ENCODE measurements at places on chromosomes 6 and 20. TPM values are rescaled to one million over a fixed set of nuclear protein-coding genes. Genes with fewer than 3 reads are reported as not detected.
A peak's percentile ranks its signal among the peaks of the same experiment; 100 is the strongest.

GRCh38 chr20:24503352-24503931 is 34.0 kb downstream of the SYNDIG1 start:
- DNase-seq = no peak

DNA sequence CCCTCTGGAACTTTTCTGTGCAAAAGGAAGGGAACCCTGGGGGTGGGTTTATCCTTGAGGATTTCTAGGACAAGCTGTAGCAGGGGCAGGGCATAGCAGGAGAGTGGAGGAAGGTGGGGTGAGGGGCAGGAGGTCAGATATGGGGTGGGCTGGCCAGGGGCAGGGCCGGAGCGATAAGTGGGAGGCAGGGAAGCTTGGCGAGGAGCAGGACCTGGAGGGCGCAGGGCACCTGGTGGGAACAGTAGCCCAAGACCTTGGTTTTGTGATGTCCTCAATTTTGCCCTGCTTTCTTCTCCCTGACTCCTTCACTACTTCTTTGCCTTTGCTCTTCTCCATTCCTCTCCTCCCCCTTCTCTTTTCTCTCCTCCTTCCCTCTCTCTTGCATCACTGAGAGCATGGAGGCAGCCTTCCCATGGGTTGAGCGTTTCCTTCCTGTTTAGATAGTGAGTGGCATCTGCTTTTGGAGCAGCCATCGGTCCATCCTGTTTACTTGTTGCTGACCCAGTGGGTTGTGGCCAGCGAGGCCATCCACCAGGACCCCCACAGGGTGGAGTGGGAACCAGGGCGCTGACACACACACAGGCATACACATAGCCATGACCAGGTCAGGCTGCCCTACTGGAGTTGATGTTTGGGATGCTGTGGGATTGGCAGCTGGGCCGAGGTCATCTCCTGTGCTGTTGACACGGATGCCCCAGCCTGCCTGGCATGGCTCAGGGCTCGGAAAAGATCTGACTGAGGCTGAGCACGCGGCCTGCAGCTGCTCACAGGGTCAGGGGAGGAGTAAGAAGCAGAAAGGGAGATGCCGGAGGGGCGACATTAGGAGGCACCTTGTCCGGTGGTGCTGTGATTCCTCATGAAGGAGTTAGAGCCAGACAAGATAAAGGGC is 121.0 kb upstream of the RNF24 start:
- DNase-seq = no peak

DNA sequence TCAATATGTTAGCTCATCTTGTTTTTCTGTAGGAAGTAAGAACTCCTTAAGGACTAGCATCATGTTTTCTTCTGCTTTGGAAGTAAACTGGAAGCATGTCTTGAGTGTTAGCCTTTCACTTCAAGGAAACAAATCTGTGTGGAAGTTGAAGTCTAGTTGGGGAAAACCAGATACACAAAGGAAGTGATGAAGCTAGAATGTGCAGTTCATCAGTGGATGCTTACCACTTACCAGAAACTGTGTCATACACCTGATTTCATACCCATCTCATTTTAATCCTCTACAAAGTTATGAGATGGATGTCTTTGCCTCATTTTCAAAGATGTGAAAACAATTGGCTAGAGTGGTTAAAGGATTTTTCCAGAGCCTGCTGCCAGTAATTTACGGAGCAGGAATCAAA is 75.8 kb downstream of the TMEM170B start:
- DNase-seq = no peak

KCNK15 gene
- 0.40 TPM for polyA plus RNA-seq

PDYN gene
- not detected for polyA plus RNA-seq

GRCh38 chr6:45002390-45003105 is 325.6 kb upstream of the RUNX2 start:
- no peak for DNase-seq

- no peak for DNase-seq
These were observed 79.7 kb downstream of the JARID2 start for GRCh38 chr6:15325540-15325955.

GRCh38 chr20:1802385-1803060 is 92.7 kb upstream of the SIRPA start:
- peak; percentile 53 for DNase-seq
